ENCODE measurements at places on chromosomes 13 and 19. TPM values are rescaled to one million over a fixed set of nuclear protein-coding genes. Genes with fewer than 3 reads are reported as not detected.

DNA sequence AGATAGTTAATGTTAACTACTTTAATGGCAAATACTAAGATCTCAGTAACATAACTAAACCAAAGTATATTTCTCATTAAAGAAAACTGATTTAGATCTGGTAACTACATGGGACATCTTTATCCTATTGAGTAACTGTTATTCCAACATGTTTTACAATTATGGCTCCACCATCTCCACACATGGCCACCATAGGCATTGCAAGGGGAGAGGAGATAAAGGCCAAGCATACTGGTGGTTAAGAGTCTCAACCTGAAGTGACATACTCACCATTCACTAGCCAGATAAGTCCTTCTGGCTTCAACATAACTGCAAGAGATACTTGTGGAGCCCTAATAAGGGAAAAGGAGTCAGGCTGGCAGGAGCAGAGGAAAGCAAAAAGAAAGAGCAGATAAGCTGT is 1586.4 kb upstream of the SPRY2 start:
- no peak for DNase-seq

DNA sequence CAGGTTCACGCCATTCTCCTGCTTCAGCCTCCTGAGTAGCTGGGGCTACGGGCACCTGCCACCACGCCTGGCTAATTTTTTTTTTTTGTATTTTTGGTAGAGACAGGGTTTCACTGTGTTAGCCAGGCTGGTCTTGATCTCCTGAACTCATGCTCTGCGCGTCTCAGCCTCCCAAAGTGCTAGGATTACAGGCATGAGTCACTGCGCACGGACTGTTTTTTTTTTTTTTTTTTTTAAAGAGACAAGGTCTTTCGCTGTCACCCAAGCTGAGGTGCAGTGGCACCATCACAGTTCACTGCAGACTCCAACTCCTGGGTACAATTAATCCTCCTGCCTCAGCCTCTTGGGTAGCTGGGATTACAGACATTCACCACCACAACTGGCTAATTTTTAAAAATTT is 8.2 kb upstream of the ADAMTS10 start:
- DNase-seq = no peak

DNA sequence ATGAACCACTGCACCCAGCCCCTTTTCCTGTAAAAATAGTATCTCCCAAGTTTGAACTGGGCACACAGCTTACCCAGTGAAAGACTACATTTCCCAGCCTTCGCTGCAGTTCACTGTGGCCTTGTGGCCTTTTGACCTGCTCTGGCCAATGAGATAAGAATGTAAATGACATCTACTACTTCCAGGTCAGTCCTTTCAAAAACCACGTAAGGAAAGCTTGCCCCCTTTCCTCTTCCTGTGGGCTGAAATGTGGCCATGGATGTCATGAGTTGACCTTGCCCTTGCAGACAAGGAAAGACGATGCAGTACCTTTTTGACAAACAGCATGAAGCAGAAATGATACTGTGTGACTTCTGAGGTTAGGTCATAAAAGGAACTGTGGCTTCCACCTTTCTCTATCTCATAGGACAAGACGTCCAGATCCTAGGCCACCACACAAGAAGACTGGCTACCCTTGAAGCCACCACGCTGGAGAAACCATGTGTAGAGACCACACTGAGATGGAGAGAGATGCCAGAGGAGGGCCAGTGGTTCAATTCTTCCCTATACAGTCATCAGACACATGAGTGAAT is 19.9 kb downstream of the ACER1 start:
- DNase-seq = no peak

KLHL1 gene
- total RNA-seq = not detected

PDX1 gene
- total RNA-seq = not detected
